ENCODE measurements at places on chromosomes 7 and 10. TPM values are rescaled to one million over a fixed set of nuclear protein-coding genes. Genes with fewer than 3 reads are reported as not detected.

GRCh38 chr10:17742918-17743317 lies 9.1 kb upstream of the TMEM236 start:
- DNase-seq = peak; percentile 77
- H3K27ac ChIP-seq = no peak overlapping the region
- H3K27me3 ChIP-seq = no peaks in the 10 kb centered on the region
- H3K4me3 ChIP-seq = no peak overlapping the region

DNA sequence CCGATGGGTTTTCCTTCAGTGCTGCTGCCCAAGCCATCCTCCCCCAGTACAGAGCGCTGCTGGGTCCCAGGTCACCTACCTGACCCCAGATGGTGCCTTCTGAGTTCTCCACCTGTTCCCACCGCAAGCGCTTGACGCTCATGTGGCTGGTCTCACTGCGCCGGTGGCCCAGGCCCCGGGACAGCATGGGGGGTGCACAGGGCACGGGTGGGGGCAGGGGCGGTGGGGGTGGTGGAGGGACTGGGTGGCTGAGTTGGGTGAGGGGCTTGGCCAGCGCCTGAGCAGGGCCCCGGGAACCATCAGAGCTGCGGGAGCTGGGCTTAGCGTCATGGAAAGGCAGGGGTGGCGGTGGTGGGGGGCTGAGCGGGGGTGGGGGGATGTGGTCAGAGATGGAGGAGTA lies 43.4 kb downstream of the GRID2IP start:
- H3K4me1 ChIP-seq = peaks cover 12% of the 10 kb centered on the region
- DNase-seq = no peak
- H3K27ac ChIP-seq = no peak overlapping the region
- no peaks in the 10 kb centered on the region for H3K27me3 ChIP-seq
- H3K36me3 ChIP-seq = no peaks in the 10 kb centered on the region
- no peak overlapping the region for H3K4me3 ChIP-seq

- no peak overlapping the region for H3K27ac ChIP-seq
- DNase-seq = no peak
- H3K4me1 ChIP-seq = no peaks in the 10 kb centered on the region
- no peaks in the 10 kb centered on the region for H3K36me3 ChIP-seq
- no peak overlapping the region for H3K4me3 ChIP-seq
- H3K27me3 ChIP-seq = no peaks in the 10 kb centered on the region
Observed at GRCh38 chr7:132073920-132074589, 502.2 kb downstream of the PLXNA4 start.

DNA sequence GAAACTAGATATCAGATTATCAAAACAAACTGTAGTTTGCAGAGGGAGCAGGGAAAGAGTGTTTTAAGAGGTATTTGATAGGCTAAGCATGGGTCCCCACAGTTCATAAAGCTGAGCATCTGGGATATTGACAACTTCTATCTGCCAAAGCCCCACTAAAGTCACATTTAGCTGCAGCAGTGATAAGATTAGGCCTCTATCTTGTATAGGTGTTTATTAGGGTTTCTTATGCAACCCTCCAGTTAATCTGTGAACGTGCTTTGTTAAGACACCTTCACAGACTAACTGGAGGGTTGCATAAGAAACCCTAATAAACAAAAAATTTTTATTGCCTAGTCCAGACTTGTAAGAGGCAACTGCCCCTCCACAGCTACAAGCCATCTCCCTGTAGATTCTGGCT lies 78.0 kb downstream of the CYP51A1 start:
- H3K27me3 ChIP-seq = no peaks in the 10 kb centered on the region
- H3K36me3 ChIP-seq = peaks cover 26% of the 10 kb centered on the region
- DNase-seq = no peak
- no peak overlapping the region for H3K27ac ChIP-seq
- no peaks in the 10 kb centered on the region for H3K4me1 ChIP-seq
- no peak overlapping the region for H3K4me3 ChIP-seq

GRCh38 chr10:69508738-69509340 lies 57.6 kb downstream of the TSPAN15 start:
- no peak for DNase-seq
- H3K27me3 ChIP-seq = no peaks in the 10 kb centered on the region
- H3K36me3 ChIP-seq = no peaks in the 10 kb centered on the region
- H3K4me3 ChIP-seq = no peak overlapping the region
- no peak overlapping the region for H3K27ac ChIP-seq

DNA sequence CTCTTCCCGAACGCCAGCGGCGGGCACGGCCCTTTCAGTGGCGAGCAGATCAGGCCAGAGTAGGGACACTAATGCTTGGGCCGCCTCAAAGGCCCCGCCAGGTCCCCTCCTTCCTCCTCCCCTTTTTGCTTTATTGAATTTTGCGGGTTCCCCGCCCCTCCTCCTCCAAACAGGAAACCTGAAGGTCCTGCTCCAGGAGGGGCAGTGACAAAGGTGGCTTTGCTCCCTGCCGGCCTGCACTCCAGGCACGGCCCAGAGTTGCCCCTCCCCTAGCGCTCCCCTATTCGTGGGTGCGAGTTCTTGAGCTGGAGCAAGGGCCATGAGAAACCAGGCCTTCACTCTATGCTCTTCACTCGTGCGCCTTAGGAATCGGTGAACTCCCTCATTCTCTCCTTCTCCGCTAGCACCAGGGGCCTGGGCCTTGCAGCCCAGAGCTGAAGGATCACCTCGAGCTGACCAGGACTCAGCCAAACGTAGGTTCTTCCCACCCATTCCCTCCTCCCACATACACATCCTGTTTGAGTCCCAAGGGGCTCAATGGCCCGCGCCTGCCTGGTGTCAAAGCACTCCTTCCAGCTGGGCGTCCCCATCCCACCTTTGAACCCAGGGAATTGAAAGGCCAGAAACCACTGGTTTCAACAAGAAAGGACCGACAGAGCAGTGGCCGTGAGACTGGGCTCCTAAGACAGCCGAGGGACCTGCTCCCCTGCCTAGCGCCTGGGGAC lies 619 bp upstream of the HOXA6 start:
- H3K36me3 ChIP-seq = no peaks in the 10 kb centered on the region
- no peak for DNase-seq
- H3K4me1 ChIP-seq = peaks cover 42% of the 10 kb centered on the region
- H3K4me3 ChIP-seq = no peak overlapping the region
- H3K27ac ChIP-seq = no peak overlapping the region

GRCh38 chr10:21692916-21693315 lies 158.9 kb downstream of the MLLT10 start:
- DNase-seq = no peak
- H3K27me3 ChIP-seq = no peaks in the 10 kb centered on the region
- no peak overlapping the region for H3K4me3 ChIP-seq
- no peaks in the 10 kb centered on the region for H3K4me1 ChIP-seq
- H3K36me3 ChIP-seq = peaks cover 17% of the 10 kb centered on the region

The SMKR1 gene
- total RNA-seq = 0.49 TPM

- H3K4me3 ChIP-seq = no peak overlapping the region
- H3K36me3 ChIP-seq = no peaks in the 10 kb centered on the region
- no peak overlapping the region for H3K27ac ChIP-seq
Observed at GRCh38 chr7:29352041-29352440, 157.5 kb downstream of the CHN2 start.

DNA sequence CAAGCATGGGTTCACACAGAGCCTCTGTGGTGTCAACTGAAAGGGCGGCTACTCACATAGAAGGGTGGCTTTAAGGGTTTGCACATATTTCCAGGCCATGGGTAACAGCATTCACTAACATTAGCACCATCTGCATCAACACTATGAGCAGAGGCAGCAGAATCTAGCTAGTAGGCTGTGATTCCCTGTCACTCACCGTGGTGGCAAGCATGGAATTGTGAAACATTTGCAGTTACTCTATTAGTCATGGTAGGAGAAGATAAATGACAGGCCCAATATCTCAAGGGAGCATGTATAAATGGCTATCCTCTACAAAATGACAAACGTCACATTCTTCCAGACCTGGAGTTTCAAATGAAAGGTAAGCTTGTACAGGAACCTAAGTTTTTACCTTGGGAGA lies 32.2 kb upstream of the CUBN start:
- H3K27ac ChIP-seq = no peak overlapping the region
- no peaks in the 10 kb centered on the region for H3K27me3 ChIP-seq
- H3K4me1 ChIP-seq = no peaks in the 10 kb centered on the region
- H3K36me3 ChIP-seq = peaks cover 6% of the 10 kb centered on the region
- DNase-seq = no peak

GRCh38 chr7:1269336-1269890 lies 36.7 kb downstream of the UNCX start:
- no peaks in the 10 kb centered on the region for H3K4me1 ChIP-seq
- peaks cover 37% of the 10 kb centered on the region for H3K27me3 ChIP-seq
- H3K36me3 ChIP-seq = no peaks in the 10 kb centered on the region
- no peak overlapping the region for H3K27ac ChIP-seq

GRCh38 chr7:4742852-4743251 lies 32.6 kb upstream of the AP5Z1 start:
- DNase-seq = no peak
- peaks cover 65% of the 10 kb centered on the region for H3K4me1 ChIP-seq
- H3K27me3 ChIP-seq = no peaks in the 10 kb centered on the region
- H3K36me3 ChIP-seq = peaks cover 17% of the 10 kb centered on the region
- H3K4me3 ChIP-seq = no peak overlapping the region

DNA sequence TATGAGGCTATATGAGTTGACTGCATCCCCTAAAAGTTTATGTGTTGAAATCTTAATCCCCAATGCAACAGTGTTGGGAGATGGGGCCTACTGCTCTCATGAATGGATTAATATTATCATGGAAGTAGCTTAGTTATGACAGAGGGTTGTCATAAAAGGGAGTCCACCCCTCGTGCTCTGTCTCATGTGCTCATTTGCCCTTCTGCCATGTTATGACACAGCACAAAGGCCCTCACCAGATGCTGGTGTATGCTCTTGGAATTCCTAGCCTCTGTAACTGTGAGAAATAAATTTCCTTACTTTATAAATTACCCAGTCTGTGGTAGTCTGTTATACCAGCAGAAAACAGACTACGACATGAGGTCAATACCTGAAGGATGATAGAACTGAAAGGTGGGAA lies 17.6 kb upstream of the PANK1 start:
- H3K36me3 ChIP-seq = no peaks in the 10 kb centered on the region
- H3K4me1 ChIP-seq = no peaks in the 10 kb centered on the region
- no peak overlapping the region for H3K4me3 ChIP-seq
- H3K27me3 ChIP-seq = no peaks in the 10 kb centered on the region

DNA sequence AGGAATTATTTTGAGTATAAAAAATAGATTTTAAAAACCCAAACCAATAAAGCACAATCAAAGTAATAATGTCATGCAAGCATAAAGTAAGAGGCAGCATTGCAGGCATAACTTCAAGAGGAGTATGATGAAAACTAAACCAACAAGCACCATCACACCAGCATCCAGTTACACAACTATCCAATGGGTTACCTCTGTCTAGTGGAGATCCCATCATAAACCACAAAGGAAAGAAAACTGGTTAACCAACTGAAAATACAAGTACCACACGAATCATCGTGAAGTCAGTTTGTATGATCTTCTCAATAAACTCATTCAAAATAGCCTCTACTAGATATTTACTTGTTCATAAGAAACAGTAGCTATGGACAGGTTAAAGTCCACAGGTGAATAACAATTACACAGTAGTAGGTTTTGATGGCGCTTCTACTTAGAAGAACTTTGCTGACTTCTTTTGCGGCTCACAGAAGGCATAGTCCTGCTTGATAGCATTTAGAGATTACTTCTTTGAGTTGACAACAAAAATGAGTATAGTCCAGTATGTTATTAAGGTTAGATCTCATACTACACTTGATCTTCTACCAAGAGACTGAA lies 116.6 kb downstream of the MICU1 start:
- H3K4me1 ChIP-seq = no peaks in the 10 kb centered on the region
- no peak overlapping the region for H3K4me3 ChIP-seq

DNA sequence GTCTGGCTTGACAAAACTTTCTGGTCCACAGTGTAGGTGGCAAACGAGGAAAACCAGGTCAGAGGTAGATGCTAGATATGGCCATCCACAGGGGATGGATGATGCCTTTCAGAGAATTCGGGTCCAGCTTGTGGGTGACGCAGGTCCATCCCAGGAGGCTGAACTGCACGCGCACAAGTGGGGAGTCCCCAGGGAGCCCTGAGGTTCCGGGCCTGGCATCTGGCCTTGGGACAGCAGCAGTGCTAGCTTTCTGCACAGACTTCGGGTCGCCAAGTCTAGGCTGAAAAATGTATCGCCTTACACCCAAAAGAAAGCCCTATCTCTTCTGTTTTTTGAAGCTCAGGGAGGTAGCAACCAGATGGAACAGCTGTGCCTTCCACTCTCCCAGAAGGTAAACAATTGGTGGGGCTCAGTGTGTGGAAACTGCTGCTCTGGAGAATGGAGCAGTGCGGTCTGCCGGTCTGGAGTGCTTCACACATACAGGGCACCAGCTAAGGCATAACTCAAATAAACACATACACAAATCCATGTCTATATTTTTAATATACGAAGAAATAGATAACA lies 119.3 kb upstream of the ACBD5 start:
- H3K4me3 ChIP-seq = no peak overlapping the region
- DNase-seq = no peak
- no peaks in the 10 kb centered on the region for H3K27me3 ChIP-seq
- H3K36me3 ChIP-seq = no peaks in the 10 kb centered on the region
- H3K27ac ChIP-seq = no peak overlapping the region

GRCh38 chr7:100881136-100881535 lies 6.2 kb downstream of the SRRT start:
- H3K4me3 ChIP-seq = no peak overlapping the region
- peaks cover 49% of the 10 kb centered on the region for H3K4me1 ChIP-seq
- DNase-seq = no peak
- H3K27me3 ChIP-seq = no peaks in the 10 kb centered on the region

The AMPH gene
- total RNA-seq = not detected

GRCh38 chr7:75740846-75741497 lies 2.2 kb upstream of the HIP1 start:
- H3K27me3 ChIP-seq = no peaks in the 10 kb centered on the region
- peaks cover 21% of the 10 kb centered on the region for H3K4me1 ChIP-seq
- H3K4me3 ChIP-seq = no peak overlapping the region
- no peak overlapping the region for H3K27ac ChIP-seq
- no peaks in the 10 kb centered on the region for H3K36me3 ChIP-seq

- H3K36me3 ChIP-seq = peaks cover 41% of the 10 kb centered on the region
- DNase-seq = no peak
- no peak overlapping the region for H3K27ac ChIP-seq
- H3K4me1 ChIP-seq = no peaks in the 10 kb centered on the region
- no peak overlapping the region for H3K4me3 ChIP-seq
Observed at GRCh38 chr10:109862041-109862440, 61.3 kb downstream of the XPNPEP1 start.

DNA sequence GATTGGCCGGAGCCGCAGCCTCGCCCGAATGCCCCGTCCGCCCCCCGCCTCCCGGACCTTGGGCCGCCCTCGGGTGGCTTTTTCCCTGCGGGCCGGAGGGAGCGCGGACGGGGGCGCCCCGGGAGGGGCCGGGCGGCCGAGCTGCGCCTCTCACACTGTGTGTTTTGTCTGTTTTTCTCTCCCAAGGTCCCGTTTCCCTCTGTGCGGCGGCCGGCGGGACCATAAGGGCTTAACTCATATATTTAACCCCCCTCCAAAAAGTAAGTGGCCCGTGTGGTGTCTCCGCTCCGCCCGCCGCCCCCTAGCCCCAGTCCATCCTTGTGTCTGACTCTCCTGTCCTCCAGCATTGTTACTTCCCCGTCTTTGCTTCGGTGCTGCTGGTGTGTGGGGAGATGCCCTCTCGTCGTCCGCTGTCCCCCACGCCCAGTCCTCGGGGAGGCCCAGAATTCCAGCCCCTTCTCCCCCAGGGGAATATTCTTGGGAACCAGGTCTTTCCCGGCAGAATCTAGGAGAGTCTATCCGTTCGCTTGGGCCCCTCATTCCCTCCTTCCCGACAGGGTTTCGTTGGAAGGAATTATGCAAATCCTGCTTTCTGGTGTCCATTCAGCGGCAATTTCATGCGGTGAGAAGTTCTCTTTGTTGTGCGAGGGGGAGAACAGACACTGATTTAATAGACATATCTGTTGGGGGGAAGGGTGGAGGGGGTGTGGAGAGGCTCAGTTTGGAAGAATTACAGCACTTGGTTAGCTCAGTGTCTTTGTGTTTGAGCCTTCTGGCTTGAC lies 1.3 kb downstream of the LCOR start:
- no peak for DNase-seq
- no peaks in the 10 kb centered on the region for H3K36me3 ChIP-seq
- peaks cover 12% of the 10 kb centered on the region for H3K4me1 ChIP-seq
- no peaks in the 10 kb centered on the region for H3K27me3 ChIP-seq
- H3K4me3 ChIP-seq = peak overlapping the region; percentile 71
